ENCODE measurements at places on chromosomes 16 and 17. TPM values are rescaled to one million over a fixed set of nuclear protein-coding genes. Genes with fewer than 3 reads are reported as not detected.

The ANKRD40CL gene
- 0.36 TPM for total RNA-seq

The SPPL2C gene
- not detected for total RNA-seq

The KREMEN2 gene
- total RNA-seq = not detected

DNA sequence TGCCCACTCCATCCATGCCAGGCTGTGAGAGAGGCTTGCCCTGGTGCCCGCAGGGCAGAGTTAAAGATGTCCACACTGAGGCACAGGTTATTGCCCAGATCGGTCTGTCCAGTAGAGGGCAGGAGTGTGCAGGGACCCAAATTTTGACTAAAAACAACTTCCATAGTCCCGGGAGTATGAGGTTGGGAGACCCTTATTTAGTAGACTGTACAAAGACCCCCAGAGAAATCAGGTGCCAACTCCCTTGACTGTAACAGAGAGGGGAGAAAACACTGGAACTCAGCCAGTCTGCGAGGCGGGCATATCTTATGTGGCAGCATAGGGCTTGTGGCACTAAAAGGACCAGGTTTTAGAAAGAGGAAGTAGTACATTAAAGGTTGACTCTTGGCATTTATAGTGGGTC, 43.4 kb downstream of the HNF1B start:
- H3K27ac ChIP-seq = no peak overlapping the region
- DNase-seq = no peak
- no peaks in the 10 kb centered on the region for H3K36me3 ChIP-seq
- no peaks in the 10 kb centered on the region for H3K4me1 ChIP-seq

GRCh38 chr16:60318486-60318885, 1584.4 kb upstream of the GOT2 start:
- no peak overlapping the region for H3K4me3 ChIP-seq
- no peak for DNase-seq
- no peaks in the 10 kb centered on the region for H3K36me3 ChIP-seq
- no peaks in the 10 kb centered on the region for H3K4me1 ChIP-seq
- no peak overlapping the region for H3K27ac ChIP-seq

DNA sequence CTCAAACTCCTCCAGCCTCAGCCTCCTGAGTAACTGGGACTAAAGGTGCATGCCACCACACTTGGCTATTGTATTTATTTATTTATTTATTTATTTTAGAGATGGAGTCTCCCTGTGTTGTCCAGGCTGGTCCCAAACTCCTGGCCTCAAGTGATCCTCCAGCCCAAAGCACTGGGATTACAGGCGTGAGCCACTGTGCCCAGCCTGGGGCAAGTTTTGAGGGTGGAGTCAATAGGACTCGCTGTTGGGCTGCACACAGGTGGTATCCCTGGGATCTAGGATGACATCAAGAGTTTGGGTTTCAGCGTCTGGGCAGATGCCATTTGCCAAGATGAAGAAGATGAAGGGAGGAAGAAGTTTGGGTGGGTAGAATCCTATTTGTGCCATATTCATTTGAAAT, 213.9 kb downstream of the GSG1L start:
- H3K36me3 ChIP-seq = no peaks in the 10 kb centered on the region
- H3K27ac ChIP-seq = no peak overlapping the region
- no peak for DNase-seq
- peaks cover 21% of the 10 kb centered on the region for H3K27me3 ChIP-seq
- no peak overlapping the region for H3K4me3 ChIP-seq
- H3K4me1 ChIP-seq = no peaks in the 10 kb centered on the region
